ENCODE measurements at places on chromosomes 12 and 14. TPM values are rescaled to one million over a fixed set of nuclear protein-coding genes. Genes with fewer than 3 reads are reported as not detected.

- DNase-seq = peak; percentile 22
These were observed 275.0 kb upstream of the G2E3 start for GRCh38 chr14:30283822-30284446.

DNA sequence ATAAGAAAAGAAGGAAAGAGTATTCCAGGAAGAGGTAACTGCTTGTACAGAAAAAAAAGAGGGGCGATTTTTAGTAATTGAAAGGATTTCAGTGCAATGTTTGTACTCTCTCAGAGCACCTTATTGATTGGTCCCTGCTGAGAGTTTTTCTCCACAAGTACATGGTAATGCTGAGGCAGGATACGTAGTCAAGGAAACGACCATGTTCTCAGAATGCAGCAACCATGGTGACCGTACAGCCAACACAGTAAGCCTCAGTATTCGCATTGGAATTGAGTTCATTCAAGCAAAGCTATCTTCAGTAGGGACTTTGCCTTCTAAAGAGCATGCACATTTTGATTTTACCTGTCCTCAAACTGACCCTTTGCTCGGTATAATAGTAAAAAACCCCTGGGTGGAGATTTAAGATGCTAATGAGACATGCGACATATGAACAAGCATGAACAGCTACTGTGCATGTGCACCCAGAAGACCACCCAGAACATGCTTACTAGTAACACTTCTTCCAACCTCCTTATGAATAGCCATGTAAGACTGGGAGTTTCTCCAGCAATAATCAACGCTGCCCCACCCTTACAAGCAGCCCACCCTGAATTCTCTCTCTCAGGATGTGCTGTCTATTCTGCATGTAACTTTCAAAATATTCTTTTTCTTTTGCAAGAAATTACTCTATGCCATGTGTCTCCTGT is 6.2 kb upstream of the SLC41A2 start:
- DNase-seq = no peak

GRCh38 chr14:94372021-94372605 is 16.3 kb downstream of the SERPINA1 start:
- peak; percentile 82 for DNase-seq

GRCh38 chr14:98368221-98368620 is 903.8 kb downstream of the BCL11B start:
- no peak for DNase-seq

DNA sequence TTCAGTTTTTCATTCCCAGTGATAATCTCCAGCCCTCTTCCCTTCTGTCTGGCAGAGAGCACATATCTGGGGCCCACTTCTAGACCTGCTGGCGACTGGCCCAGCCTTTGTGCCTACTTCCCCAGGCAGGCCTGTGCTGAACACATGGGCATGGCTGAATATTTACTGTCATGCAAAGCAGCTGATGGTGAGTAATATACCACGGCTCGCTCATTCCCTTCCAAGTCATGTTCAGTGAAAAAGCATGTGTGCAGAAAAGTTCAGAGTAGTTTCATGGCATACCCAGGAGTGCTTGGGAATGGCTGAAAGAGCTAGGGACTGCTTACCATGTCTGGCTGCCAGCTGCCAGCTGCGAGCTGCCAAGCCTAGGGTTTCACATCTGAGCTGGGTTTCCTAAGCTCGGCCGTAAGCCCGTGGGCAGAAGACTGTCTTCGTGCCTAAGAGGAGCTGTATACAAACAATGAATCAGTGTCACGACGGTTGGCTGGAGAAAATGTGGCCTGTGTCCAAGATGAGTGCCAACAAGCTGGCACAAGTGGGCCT is 179.9 kb upstream of the PELI2 start:
- DNase-seq = no peak

DNA sequence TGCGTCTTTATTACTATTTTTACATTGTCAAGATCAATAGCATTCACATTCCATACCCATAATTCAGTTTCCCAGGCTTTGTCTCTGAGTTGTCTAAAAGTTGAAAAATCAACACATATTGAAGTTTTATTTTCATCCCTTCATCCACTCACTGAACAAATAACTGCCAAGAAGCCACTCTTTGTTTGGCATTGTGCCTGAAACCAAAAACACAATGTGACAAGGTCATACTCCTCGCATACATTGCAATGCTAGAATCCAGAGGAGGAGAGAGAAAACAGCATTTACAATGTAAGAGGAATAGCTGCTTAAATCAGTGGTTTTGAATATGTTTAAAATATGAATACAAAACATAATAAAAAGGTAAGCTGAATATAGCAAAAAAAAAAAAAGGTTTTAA is 71.8 kb downstream of the CCDC60 start:
- DNase-seq = no peak

GRCh38 chr14:85574853-85575616 is 45.1 kb downstream of the FLRT2 start:
- peak; percentile 5 for DNase-seq

DNA sequence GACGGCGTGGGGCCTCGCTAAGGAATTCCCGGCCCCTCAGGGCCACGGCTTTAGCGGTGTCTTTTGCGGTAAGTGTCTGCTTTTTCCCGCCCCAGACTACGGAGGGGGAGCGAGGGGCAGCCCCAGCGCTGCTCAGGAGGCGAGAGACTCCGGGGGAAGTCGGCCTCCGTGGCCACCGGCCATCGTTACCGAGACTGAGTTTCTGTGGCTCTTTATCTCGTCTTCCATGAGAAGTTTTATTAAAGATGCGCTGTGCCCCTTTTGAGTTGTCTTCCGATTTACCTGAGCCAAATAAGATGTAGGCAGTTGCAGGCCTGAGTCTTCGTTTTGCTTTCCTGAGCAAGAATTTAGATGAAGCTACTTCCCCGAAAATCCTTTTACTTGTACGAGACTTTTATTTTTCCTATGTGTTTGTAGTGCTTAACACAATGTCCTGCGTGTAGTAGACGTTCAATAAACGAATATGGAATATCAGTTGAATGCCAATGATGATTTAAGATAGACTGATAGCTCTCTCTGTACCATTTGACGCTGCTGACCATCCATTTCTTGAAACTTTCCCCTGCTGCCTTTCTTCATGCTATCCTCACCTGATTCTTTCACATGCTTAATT is 462 bp downstream of the SRP54 start:
- DNase-seq = no peak

The FOXM1 gene
- 64.6 TPM for total RNA-seq

The PCED1B gene
- total RNA-seq = 5.8 TPM

The APOF gene
- not detected for total RNA-seq

Data from H7 (cell line).